ENCODE measurements at places on chromosomes 4 and X.

GRCh38 chr4:183118585-183118984, 19.5 kb downstream of the WWC2 start:
- no peak for DNase-seq

GRCh38 chr4:174177536-174177935, 105.9 kb downstream of the FBXO8 start:
- DNase-seq = no peak

GRCh38 chr4:42513748-42514492, 116.6 kb downstream of the SHISA3 start:
- DNase-seq = no peak

GRCh38 chrX:111609206-111609605, 71.8 kb upstream of the ALG13 start:
- DNase-seq = no peak

GRCh38 chrX:52341493-52341892, 27.3 kb upstream of the XAGE2 start:
- DNase-seq = no peak

DNA sequence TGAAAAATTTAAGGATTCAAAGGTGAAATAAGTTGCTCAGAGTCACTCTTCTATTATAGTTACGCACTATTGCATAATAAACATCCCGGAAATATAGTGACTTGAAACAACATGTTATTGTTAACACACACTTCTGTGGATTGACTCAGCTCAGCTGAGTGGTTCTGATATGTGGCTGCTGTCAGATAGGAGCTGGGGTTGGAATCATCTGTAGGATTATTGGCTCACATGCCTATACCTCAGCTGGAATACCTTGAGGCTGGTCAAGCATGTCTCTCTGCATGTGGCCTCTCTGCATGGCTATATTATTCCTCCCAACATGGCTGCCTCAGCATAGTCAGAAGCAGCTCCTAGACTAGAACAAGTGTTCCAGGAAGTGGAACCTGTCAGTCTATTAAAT, 486.7 kb upstream of the MAGEB2 start:
- no peak for DNase-seq

DNA sequence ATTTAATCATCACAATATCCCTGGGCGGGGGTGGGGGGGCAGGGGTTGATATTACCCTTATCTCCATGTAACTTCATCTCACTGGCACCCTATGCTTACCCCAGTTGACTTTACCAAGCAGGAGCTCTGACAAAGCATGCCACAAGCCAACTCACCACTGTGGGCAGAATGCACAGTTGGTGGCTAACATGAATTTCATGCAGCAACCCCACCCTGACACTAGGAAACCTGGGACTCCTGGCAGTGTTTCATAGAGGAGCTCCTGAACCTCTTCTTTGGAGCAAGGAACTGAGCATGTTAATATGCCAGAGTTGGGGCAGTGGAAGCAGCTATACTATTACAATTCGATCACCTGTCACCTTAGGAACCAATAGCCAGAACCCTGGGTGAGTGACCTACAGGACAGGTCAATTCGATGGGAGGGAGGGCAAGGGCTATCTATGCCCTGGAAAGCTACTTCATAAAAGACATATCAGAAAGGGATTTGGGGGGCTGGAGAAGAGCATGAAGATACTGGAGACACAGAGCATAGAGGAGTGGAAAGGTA, 97.2 kb upstream of the ACSL4 start:
- DNase-seq = no peak

All from activated T-helper 1 cell treated with anti-CD3 and anti-CD28 coated beads, Interleukin-2, amount 50 U/mL, for 16 hours (primary cell).